ENCODE measurements at places on chromosomes 11 and 22.

DNA sequence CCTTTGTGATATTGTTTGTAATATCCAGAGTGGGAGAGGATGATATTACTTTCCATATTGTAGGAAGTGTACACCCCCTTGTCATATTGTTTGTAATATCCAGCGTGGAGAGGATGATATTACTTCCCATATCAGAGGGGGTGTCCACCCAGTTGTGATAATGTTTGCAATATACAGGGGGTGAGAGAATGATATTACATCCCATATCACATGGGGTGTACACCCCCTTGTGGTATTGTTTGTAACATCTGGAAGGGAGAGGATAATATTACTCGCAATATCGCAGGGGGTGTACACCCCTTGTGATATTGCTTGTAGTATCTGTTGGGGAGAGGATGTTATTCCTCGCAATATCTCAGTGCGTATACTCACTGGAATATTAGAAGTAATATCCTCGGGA is 61.5 kb downstream of the PRSS23 start:
- DNase-seq, result no peak

DNA sequence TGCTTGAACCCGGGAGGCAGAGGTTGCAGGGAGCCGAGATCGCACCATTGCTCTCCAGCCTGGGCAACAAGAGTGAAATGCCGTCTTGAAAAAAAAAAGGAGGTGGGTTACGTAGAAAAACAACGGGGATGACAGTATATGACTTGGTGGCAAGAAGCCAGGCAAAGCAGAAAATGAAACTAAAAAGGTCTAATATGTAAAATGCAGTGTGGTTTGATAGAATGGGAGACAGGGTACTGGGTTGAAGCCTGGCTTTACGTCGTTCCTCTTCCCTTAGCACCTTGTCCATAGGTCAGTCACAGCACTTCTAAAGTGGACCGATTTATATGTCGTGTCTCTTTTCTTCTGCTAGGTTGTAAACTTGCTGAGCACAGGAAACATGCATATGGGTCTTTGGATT is 274.9 kb upstream of the ZC3H12C start:
- no peak for DNase-seq

DNA sequence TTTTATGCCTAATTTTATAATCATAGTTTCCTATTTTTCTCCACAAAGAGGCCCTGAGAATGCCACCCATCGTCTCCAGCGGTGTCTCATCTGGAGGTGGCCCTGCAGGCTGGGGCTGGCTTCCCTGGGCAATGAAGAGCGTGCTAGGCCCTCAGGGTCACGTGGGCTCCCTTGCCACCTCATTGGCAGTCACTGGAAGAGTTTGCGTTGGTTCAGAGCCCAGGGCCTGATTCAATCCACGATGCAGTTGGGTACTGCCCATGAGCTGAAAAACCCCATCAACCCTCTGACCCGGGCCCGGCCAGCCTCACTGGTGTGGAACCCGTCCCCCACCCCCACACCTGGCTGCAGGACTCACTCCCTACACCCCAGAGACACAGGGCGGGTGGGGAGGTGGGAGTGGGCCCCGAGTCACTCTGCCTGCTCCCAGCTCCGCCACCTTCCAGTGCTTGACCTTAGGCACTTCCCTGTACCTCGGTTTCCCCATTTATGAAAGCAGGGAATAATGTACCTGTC is 43.4 kb upstream of the A4GALT start:
- DNase-seq, result no peak

- DNase-seq, result no peak
These were observed 123.3 kb upstream of the LUZP2 start for GRCh38 chr11:24373516-24373915.

- DNase-seq, result no peak
These were observed 629.0 kb downstream of the BRD1 start for GRCh38 chr22:49198705-49199084.

DNA sequence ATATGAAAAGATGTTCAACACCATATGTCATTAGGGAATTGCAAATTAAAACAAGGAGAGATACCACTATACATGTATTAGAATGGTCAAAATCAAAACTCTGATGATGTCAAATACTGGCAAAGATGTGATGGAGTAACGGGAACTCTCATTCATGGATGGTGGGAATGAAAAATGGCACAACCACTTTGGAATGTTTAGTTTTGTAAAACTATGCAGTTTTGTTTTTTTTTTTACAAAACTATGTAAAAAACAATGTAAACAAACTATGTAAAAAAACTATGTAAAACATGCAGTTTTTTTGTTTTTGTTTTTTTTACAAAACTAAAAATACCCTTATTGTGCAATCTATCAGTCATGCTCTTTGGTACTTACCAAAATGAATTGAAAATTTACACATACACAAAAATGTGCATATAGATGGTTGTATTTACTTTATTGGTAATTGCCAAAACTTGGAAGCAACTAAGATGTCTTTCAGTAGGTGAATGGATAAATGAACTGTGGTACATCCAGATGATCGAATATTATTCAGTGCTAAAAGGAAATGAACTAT is 5.0 kb upstream of the USP47 start:
- DNase-seq, result no peak

GRCh38 chr22:32569956-32570355 is 95.3 kb downstream of the FBXO7 start:
- DNase-seq, result no peak

- DNase-seq, result no peak
These were observed 15.6 kb upstream of the NECTIN1 start for GRCh38 chr11:119744577-119744976.

DNA sequence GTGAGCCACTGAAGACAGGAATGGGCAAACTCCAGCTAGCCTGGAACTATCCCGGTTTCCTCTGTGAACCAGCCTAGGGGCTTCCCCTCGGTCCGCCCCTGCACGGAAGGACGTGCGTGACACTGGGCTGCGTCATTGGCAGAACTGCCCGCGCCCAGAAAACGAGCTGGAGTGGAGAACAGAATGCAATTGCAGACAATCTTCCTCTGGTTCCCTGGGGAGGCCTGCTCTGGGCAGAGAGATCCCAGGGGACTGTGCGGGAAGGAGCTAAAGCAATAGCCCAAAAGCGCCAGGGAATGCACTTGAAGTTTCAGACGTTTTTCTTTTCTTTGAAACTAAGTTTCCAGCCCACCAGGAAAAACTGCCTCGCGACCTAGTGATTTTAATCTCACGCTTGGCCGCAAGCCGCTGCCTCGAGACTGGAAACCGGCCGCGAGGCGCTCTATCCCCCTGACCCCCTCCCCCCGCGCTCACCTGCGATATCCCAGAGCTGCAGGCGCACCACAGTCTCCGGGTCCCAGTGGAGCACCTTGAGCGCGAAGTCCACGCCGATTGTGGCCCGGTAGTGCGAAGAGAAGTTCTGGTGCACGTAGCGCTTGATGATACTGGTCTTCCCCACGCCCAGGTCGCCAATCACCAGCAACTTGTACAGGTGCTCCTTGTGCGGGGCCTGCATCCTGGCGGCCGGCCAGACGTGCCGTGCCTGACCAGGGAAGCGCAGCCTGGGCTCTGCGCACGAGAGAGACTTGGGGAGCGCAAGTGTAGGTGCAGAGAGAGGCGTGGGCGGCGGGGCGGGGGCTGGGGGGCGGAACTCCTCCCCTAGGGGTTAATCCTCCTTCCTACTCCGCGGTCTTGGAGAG is at the start of gene RAB38:
TSS of gene RAB38 (minus strand) at position 735 of the 860 bp plus-strand sequence. CDS start at position 676, 59 bp downstream.
- no peak for DNase-seq

GRCh38 chr11:101336155-101336554 is 206.5 kb upstream of the PGR start:
- no peak for DNase-seq

DNA sequence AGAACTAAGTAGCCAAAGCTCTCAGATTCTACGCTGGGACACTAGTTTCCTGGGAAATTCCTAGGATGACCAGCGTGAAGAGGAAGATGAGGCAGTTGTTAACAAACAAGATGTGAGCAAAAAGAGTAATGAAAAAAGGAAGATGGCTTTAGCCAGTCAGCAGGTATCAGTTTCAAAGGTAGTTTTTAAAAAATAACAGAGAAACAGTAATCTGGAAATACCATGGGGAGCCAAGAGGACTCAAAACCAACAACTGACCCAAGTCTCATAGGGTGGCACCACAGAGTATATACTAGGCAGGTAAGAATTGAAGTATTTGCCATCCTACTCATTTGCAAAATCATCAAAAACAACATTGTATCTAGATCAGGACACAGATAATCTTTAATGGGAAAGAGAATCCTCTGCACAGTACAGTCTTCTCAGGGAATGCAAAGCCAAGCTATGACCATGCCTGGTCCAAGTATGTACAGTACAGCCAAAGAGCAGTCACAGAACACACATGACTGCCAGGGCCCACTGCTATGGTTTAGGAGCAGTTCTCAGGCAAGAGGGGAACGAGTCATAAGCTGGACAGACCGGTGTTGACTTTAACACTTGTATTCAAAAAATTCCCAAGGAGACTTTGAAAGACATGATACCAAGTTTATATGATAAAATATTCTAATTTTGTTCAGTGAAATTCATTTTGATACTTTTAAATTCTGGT is 20.6 kb downstream of the MSANTD4 start:
- no peak for DNase-seq

DNA sequence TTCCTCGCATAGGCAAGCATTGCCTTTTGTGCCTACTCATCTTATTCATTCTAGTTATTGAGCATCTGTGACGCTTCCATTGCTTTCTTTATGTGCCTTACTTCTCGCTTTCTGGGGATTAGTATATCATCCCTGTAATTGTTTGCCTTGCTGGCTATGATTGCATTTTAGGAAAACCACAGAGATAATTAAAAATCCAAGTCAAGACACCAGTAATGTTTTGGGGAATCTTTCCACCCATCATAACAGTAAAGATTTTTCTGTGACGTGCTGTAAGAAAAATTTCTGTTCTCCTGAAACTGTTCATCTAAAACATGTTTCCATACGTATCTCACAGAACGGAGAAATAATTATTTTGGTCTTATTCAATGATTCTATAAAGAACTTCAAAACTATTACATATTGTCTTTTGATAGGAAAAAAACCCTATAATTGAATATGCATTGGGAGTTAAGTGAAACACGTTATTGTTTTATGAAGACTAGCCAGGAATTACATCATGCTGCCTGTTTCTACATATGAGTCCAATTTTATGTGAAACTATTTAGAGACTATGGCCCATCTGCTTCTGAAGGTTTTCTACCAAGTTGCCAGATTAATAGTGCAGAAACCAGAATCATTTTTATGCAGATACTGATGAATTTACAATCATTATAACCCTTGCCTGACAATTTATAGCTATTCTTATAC is 133.7 kb upstream of the FIBIN start:
- DNase-seq, result no peak

GRCh38 chr11:96014217-96014616 is 90.3 kb upstream of the MTMR2 start:
- no peak for DNase-seq

DNA sequence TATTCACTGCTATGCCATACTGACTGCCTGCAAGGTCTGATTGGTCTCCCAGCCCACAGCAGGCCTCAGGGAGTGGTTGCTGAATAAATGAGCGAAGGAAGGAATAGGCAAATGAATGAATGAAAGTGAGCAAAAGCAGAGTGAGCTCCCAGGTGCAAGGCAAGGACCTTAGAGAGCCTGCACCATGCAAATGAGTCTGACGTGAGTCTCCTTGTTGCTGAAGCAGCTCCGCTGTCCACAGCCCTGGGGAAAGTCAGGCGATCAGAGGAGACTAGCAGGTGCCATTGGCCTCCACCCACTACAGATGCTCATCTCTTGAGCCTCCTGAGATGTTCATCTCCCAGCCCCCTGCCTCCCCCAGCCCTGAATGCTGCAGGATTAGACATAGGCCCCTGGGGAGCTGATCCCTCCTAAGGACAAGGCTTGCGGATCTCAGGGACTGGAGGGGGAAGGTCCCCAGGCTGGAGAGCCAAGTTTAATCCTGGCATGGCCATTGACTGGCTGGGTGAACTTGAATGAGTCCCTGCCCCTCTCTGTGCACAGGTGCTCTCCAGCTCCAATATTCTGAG is 22.1 kb downstream of the GDPD5 start:
- no peak for DNase-seq

- no peak for DNase-seq
These were observed 121.2 kb downstream of the C11orf58 start for GRCh38 chr11:16859651-16860050.

- DNase-seq, result peak; percentile 41
These were observed 99.9 kb downstream of the MAML2 start for GRCh38 chr11:96242971-96243647.

DNA sequence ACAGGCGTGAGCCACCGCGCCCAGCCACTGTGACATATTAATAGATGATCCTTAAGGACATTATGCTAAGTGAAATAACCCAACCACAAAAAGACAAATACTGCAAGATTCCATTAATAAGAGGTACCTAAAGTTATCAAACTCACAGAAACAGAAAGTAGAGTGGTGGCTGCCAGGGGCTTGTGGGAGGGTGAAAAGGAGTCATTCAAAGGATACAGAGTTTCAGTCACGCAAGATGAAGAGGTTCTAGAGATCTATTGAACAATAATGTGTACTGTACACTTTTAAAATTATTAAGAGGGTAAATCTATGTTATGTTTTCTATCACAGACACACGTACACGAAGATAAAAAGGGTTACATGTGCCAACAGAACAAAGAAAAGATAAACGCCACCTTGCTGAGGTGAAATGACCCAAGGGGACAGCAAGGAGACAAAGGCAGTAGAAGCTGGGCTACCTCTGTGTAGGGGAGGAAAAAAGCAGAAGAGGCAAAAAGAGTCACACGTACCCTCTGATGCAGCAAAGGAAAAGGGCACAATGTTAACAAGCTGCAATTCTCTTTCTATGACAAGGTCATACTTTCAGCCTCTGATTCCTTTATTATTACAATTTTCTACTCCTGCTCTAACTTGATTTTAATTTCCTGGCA is 65.3 kb downstream of the AMBRA1 start:
- no peak for DNase-seq

- DNase-seq, result no peak
These were observed 5.0 kb downstream of the INCENP start for GRCh38 chr11:62128835-62129234.

DNA sequence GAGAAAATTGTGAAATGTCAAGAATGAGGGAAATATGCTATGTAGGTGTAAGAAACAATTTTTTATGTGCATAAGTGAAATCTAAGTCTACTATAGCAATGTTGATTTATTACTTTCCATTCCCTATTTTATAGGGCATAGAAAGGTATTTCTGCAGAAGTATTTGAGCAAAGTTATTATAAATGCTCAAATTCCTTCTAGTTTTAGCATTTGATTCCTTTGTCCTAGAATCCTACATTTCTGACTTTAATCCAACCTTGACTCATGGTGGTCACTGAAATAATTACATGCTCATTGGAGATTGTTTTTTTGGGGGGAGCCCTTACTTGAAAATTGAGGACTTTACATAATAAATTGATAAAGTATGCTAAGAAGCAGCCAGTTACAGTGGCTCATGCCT is 716.6 kb upstream of the LUZP2 start:
- DNase-seq, result no peak

GRCh38 chr11:46612326-46612725 is 4.7 kb downstream of the HARBI1 start:
- DNase-seq, result no peak

DNA sequence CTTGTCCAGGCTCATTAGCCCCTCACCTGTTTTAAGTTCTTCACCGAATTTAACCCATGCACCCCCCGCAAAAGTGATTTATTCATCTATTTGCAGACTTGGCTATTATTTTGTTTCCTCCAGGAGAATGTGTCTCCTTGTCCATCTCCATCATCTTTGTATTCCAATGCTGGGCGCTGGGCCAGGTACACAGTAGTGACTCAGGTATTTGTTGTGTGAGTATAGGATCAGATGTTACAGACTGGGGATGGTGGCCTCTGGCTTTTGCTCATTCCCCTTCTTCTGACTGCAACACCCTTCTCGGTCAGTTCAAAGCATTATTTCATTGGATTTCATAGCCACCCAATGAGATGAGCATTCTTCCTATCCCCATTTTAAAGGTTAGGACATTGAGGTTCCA is 408.2 kb downstream of the MN1 start:
- no peak for DNase-seq

- no peak for DNase-seq
These were observed 321.9 kb downstream of the MIAT start for GRCh38 chr22:26979294-26979693.

Data from stimulated activated CD8-positive, alpha-beta memory T cell treated with anti-CD3 and anti-CD28 coated beads, Interleukin-7, amount 100 ng/mL, for 1 hour (primary cell).